KBM-7 (cell line): ENCODE measurements at places on chromosomes 5 and 9.
A peak's percentile ranks its signal among the peaks of the same experiment; 100 is the strongest.

GRCh38 chr5:127892467-127893207, 189.4 kb downstream of the CCDC192 start:
- DNase-seq, result no peak

DNA sequence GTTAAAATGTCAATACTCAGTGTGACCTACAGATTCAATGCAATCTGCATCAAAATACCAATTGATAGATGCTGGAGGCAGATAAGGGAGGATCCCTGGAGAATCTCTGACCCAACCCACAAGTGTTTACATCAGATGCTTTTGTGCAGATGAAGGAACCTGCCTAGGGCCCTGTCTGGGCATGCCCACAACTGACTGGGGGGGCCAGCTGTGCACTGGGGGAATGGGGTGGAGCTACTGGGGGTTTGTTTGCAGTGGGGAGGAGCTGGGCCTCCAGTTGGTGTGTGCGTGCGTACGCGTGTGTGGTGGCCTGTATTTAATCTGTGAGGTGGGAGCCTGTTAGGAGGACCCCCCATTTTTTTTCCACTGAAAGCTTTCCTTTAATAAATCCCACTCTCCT, 244.9 kb downstream of the TRIM36 start:
- peak; percentile 43 for DNase-seq

DNA sequence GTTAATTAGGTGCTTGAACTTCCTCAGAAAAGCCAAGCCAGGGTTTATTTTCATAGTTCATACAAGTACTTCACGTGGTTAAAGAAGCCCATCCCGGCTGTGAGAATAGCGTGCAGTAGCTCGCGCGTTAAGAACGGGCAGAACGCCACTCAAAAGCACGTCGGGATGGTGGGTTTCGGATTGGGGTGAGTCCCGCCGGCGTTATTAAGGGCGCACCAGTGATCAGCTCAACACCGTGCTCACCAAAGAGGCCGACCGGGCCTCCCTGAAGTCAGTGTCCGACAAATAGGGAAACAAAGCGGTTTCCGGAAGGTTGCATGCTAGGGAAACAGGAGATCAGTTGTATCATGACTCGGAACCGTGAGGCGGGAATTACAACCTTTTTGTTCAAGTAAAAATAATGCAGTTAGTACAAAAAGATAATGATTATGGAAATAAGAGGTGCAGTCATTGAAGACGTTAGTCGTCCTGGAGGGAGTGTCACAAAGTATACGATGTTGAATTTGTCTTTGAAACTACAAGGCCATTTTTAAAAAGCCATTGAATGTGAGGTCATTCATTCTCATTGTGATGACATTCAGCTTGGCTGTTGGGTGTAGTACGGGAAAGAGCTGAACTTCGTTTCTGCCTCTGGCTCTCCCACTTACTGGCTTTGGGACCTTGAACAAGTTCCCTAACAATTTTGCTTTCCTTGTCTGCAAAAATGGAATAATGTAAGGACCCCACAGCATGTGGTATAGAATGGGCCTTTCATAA, 992 bp downstream of the SETD9 start:
- DNase-seq, result peak; percentile 85

DNA sequence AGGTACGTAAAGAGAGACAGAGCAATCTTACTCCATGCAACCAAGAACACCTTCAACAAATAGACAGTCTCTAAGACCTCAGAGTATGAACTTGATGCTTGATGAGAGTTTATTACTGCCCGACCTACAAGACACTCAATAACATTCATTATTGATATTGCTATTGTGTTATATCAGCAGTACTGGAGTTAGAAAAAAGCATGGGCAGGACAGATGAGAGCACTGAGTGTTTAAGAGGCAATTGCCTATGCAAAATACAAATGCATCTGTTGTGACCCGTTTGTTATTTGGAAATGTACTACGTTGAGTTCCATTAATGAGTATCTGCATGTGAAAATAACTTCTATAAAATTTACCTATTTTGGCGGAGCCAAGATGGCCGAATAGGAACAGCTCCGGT, 8.1 kb upstream of the MARCOL start:
- no peak for DNase-seq

GRCh38 chr9:9410736-9411135, 1202.1 kb downstream of the PTPRD start:
- DNase-seq, result no peak

- DNase-seq, result no peak
These were observed 13.5 kb downstream of the DDX31 start for GRCh38 chr9:132656299-132656698.

GRCh38 chr5:108148715-108149139, 233.2 kb downstream of the FBXL17 start:
- DNase-seq, result peak; percentile 21

DNA sequence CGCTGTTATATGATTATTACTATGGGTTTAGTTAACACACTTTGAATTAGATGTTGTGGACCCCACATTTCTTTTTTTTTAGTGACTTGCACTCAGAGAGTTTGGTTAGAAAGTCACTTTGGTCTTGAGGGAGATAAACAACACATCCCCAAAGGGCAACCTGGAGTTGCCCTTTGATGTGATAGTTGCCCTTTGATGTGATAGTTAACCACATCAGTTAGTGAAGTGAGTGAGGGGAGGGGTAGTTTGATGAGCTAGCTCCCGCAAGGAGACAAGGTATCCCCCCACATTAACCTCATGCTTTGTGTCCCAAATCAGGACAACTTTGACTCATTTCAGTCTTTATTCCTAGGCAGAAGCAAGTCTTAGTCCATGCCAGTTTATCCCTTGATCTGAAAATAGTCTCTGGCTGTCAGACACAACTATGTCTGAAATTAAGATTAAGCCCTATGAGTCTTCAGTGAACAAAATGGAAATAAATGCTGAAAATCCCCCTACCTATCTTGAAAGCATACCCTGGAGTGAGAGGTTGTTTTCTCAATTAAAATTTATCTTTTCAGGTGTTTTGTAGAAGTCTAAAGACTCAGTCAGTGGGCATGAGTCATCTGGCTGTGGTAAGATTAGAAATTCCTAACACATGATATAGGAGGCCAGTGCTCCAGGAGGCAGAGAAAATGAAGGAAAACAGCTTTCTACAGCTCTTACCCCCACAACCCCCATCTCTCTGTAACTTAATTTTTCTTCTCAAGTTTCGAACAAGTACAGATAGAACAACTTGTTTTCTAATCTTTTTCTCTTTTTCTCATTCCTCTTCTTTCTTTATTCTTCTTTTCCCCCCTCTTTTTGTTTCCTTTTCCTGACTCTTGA, 208.9 kb upstream of the DMRTA1 start:
- DNase-seq, result no peak

DNA sequence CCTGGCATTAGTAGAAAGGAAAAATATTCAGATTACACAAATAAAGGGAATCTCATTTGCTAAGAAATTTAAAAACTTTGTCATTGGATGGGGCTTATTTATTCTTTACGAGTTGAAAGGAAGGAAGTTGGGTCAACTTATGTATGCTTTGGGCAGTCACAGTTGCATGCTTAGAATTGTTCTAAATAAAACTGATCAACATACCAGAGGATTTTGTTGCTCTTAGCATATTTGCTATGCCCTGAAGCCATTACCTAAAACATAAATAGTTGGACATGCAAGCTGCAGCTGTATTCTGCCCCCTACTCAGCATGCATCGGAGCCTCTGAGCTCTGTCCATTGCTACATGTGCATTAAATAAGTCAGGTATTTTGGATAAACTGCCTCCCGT, 172.7 kb upstream of the MEF2C start:
- DNase-seq, result no peak

DNA sequence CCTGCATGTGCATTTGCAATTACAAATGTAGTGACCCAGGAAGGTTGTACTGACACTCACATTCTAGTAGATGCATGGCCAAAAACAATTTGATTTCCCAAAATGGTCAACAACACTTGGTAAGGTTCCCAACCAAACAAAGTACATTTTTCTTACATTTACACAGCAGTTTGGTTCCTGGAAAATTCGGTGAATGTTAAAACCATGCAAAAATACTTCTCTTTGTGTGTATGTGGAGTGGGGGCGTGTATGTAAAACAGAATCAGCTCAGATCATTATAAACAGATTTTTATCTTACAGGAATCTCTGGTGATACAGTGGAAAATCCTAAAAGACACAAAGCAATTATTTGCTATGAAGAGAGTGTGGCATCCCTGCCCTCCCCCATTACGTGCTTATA, 25.1 kb upstream of the MELK start:
- no peak for DNase-seq

DNA sequence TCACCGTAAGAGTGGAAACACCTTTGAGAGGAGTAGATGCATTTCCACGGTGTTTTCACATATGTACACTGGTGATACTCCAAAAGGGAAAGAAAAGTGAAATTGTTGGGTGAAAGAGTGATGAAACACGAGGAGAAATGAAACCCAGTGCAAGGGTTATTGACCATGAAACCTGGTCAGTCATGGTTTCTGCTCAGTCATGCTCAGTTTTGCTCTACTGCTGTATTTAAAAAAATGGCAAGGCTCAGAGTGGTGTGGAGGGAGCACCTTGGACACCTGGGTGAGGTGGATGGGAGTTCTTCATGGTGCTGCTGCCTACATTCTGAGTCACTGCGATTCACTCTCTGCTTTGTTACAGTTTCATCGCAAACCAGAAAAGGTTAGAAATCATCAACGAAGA, 32.3 kb downstream of the NTRK2 start:
- no peak for DNase-seq

GRCh38 chr9:94971378-94972131, 245.1 kb downstream of the AOPEP start:
- no peak for DNase-seq

DNA sequence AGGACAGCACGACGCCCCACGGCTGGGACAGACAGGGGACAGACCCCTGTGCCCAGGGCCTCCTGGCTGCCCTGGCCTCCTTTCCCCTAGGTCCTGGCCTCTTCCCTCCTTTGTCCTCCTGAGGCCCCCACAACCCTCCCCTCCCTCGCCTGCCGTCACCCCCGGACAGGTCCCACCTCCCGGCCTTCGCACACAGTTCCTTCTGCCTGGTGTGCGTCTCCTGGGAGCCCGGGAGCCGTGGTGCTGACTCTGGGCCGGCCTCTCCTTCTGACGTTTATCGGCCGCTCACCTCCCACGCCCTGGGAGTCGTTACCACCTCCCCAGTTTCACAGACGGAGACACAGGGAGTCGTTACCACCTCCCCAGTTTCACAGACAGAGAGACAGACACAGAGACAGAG, 25.1 kb upstream of the NOTCH1 start:
- DNase-seq, result no peak

DNA sequence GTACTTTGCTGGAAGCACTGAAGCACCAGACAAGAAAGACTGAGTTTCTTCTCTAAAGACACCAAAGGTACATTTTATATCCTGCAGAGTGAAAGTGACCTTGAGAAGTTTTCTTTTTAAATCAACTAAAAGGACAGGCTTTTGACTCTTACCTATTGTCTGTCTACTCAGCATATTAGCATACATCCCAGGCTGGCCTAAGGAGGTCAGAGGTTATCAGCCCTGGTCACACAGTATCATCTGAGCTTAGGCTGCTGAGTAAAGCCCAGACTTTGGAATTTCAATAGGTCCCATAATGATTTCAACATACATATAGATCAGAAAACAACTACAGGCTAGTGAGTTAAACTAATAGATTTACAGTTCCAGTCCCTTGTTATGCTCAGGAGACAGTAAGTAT, 10.1 kb upstream of the CDH9 start:
- DNase-seq, result no peak

DNA sequence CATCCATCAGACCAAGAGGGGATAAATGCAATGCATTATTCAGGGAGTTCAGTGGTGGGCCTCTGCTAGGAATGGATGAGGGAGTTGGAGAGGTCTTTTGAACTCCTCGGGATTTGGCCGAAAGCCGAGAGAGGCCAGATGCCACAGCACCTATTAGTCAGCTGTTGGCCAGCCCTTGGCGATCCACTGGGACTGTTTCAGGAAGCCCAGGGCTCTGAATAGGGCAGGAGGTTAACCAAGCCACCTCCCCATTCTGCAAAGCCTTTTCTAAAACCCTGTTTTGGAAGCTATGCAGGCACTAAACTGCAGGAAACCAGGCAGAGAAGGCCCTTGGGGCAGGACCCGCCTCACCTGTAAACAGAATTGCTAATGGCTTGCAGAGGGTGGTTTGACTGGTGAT, 37.8 kb downstream of the ASTN2 start:
- no peak for DNase-seq

DNA sequence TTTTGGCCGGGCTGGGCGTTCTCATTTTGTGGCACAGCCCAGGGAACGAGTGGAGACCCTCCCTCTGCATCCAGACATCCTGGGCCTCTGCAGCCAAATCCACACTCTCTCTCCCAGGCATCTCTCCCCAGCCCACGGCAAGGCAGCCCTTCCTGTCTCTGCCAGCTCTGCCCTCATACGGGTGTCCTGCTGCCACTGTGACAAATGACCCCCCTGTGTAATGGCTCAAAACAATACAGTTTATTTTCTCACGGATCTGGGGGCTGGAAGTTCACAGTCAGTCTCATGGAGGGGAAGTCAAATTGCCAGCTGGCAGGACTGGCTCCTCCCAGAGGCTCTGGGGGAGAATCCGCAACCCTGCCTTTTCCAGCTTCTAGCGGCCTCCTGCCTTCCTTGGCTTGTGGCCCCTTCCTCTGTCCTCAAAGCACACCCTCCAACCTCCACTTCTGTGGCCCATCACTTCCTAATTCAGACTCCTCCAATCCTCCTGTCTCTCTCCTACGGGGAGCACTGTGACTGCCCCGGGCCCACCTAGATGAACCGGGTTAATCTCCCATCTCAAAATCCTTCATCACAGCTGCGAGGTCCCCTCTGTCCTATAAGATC, 70.2 kb upstream of the COL5A1 start:
- DNase-seq, result no peak

DNA sequence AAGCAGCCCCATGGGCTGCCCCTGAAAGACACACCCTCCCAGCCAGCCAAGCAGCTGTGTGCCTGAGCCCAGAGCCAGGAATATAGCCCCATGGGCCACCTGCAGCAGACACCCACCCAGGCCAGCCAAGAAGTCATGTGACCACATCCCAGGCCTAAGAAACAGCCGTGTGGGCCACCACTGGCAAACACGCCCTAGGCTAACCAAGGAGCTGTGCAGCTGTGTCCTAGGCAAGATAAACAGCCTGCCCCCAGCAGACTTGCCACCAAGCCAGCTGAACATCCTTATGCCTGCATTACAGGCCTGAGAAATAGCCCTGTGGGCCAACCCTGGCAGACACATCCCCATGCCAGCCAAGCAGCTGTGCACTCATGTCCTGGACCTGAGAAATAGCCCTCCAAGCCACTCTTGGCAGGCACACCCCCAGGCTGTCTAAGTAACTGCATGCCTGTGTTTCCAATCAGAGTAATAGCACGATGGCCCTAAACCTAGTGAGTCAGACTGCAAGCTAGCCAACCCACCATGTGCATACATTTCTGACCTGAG, 143.0 kb downstream of the ADAMTS6 start:
- DNase-seq, result no peak

GRCh38 chr5:173633304-173633703, 16.9 kb upstream of the BOD1 start:
- DNase-seq, result no peak
